ENCODE measurements at places on chromosomes 7 and 10.

DNA sequence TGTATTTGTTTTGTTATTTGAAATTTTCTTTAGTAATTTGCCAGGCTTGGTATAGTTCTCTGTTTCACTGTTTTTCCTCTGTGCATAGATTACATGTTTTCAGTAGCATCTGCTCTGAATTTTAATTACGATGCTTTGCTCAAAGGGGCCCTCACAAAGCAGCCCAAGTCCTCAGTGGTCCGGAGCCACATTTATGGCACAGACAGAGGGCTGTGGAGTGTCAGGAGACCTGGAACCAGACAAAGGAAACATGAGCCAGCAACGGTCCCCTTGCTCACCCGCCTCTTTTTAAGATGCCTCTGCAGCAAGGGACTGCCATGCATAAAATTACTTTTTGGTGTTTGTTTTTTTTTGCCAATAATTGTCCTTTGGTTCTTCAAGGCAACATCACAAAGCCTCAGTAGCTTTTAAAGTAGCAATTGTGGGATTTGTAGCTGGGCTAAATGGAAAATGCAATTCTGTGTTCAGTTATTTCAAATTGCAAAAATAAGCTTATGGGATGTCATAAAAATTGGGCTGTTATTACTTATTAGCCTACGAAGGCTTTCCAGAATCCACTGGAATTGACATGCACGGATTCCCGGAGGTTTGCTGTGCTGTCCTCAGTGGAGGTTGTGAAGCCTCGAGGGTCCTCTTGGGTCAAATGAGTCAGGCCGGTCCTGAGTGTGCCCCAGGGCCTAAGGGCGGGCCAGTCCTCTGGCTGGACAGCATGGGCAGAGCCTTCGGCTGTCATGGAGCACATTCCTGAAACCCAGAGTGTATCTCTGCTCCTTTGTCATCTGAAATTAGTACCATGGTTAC is 422.8 kb downstream of the GLRX3 start:
- DNase-seq = no peak

DNA sequence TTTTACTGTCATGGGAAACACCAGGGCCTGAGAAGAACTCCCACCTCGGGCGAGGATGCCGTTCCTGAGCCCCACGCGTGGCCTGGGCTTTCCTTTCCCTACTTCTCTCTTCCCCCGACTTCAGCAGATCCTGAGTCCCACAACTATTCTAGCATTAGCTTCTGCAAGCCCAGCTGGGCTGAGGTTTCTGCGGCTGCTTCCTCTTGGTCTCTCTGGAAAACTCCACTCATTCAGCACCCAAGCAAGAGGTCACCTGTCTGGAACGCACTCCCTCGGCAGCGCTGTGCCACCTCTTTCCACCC is 761 bp upstream of the DOCK1 start:
- DNase-seq = no peak

DNA sequence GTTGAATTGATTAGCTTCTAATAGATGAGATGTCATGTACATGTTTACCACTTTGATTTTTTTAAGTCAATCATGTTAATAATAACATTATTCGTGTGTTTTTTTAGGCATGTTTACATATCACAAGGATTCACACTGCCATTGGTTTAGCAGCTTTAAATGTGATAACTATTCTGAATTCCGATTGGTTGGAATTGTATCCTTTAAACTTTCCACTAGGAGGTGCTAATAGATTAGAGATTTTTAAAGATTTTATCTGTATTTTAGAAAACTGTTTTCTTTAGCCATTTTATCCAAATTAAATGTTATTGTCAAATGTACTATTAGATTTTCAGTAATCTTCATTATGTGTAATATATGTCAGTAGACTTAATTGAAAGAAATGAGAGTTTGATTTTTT is 83.2 kb downstream of the HECTD2 start:
- DNase-seq = no peak

- DNase-seq = no peak
Measured at GRCh38 chr7:107269790-107270189, 101.0 kb downstream of the HBP1 start.

- DNase-seq = no peak
Measured at GRCh38 chr10:126521399-126521798, 133.1 kb upstream of the ADAM12 start.

DNA sequence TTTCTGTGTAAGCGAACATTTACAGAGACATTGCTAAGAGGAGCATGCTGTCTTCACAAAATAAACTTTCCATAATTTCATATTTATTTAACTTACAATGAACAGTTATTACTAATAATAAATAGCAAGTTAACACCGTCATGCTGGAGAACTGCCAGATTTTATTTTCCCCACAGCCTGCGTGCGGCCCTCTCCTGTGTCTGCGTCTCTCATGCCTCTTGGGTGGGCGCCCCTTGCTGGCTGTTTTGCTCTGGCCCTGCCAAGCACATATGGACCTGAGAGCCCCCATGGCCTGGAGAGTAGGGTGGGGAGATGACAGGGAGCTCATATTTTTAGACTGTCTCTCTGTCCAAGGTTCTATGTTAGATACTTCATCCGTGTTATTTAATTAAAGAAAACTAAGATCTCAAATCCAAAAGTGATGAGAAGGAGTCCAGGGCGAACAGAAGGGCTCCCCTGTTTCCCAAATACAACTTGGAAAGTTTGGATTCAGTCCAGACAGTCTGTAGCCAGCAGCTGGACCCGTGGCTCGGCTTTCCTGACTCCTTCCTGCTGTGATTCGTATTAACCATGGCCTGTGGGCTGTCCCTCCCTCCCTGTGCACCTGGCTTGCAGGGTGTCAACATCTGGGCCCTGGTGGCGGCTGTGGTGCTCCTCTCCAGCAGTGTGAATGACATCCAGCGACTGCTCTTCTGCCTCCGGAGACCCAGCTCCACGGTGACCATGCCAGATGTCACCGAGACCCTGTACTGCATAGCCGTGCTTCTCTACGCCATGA is 20.5 kb downstream of the FBH1 start:
- no peak for DNase-seq

DNA sequence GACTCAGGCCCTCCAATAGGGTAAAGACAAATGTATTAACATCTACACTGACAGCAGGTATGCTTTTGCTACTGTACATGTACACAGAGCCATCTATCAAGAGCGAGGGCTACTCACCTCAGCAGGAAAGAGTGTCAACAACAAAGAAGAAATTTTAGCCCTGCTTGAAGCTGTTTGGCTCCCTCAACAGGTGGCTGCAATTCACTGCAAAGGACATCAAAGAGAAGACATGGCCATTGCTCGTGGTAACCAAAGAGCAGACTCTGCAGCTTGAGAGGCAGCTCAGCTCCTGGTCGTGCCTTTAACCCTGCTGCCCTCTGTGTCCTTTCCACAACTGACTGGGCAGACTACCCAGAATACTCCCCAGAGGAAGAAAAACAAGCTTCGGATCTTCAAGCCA is 5.1 kb downstream of the AKR1B15 start:
- DNase-seq = no peak

GRCh38 chr7:93008833-93009232 is 108.9 kb downstream of the SAMD9 start:
- no peak for DNase-seq

DNA sequence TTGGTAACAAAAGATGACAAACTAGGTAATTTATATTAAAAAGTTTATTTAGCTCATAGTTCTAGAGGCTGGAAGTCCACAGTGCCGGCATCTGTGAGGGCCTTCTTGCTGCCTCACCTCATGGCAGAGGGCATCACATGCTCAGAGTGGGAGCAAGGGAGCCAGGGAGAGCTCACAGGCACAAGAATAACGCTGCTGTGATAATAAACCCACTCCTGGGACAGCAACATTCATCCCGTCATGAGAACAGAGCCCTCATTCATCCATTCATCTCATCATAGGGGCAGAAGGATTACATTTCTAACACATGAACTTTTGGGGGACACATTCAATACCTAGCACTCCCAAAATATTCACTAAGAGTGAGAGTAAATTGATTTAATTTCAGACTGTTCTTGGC is 170.6 kb upstream of the AKR1E2 start:
- no peak for DNase-seq

- no peak for DNase-seq
Measured at GRCh38 chr10:104257235-104257634, 2.5 kb downstream of the GSTO1 start.

GRCh38 chr7:37191797-37192196 is 256.9 kb downstream of the ELMO1 start:
- DNase-seq = no peak

GRCh38 chr7:37577412-37577811 is 106.2 kb upstream of the GPR141 start:
- no peak for DNase-seq

DNA sequence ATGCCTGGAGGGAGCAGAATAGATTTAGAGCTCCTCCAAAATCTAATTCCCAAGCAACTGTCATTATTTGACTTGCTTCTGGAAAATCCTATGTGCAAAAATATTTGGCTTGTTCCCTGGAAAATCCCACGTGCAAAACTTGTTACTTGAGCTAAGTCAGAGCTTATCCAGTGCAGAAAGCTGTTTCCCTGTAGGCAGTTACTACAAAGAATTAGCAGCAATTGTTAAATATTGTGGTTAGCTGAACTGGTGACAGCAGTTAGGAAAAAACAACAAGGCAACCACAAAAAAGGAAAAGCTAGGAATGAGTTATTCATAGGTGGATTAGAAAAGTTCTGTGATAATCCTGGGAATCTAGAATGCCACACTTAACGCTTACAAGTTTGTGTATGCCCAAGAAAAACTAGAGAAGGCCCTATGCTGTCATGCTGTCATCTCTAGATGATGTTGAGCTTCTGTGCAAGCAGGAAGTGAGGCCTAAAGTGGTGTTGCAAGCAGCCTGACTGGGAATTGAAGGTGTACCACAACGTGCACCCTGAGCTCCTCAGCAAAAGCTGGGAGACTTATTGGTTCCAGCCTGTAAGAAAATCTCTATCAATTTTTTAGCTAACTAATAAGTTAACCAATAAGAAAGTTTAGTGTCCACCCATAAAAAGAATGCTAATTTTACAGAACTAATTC is 738.6 kb upstream of the LRRTM3 start:
- no peak for DNase-seq

DNA sequence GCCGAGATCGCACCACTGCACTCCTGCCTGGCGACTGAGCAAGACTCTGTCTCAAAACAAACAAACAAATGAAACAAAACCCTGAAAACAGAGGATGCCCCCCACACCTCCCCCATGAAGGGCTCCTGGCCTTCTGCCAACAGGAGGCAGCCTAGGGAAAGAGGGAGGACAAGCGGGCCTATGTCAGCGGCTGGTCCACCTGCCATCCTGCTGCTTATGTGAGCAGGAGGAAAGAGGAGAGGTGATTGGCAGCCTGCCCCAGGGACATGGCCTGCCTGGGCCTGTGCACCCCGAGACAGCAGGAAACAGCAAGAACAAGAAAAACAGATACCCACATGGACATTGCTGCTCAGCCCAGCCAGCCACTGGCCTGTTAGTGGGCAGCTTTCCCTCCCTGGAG is 9.1 kb upstream of the ZNF316 start:
- no peak for DNase-seq

DNA sequence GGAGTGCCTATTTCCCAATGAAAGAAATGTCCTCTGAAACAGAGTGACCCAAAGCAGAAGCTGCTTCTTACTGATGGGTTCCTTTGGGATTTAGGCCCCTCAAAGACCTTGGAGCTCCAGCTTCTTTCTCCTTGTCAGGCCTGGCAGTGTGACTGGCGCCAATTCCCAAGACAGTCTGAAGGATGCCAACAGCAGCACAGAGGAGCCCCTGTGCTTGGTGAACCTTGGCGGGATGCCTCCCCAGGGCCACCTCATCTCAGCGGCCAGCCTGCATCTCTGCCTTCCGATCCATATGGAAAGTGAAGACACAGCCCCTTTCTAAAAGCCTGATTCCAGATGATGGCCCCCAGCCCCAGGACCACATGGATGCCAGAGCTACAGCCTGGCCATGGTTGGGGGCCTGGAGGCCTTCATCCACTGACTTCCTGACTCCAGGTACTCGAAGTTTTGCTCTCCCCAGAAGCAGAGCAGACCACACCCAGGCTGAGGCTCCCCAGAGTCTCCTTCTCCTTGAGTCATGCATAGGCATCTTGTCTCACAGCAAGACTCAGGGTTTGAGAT is 45.4 kb downstream of the FBXW4 start:
- no peak for DNase-seq

GRCh38 chr7:105367458-105367857 is 21.3 kb downstream of the SRPK2 start:
- no peak for DNase-seq

DNA sequence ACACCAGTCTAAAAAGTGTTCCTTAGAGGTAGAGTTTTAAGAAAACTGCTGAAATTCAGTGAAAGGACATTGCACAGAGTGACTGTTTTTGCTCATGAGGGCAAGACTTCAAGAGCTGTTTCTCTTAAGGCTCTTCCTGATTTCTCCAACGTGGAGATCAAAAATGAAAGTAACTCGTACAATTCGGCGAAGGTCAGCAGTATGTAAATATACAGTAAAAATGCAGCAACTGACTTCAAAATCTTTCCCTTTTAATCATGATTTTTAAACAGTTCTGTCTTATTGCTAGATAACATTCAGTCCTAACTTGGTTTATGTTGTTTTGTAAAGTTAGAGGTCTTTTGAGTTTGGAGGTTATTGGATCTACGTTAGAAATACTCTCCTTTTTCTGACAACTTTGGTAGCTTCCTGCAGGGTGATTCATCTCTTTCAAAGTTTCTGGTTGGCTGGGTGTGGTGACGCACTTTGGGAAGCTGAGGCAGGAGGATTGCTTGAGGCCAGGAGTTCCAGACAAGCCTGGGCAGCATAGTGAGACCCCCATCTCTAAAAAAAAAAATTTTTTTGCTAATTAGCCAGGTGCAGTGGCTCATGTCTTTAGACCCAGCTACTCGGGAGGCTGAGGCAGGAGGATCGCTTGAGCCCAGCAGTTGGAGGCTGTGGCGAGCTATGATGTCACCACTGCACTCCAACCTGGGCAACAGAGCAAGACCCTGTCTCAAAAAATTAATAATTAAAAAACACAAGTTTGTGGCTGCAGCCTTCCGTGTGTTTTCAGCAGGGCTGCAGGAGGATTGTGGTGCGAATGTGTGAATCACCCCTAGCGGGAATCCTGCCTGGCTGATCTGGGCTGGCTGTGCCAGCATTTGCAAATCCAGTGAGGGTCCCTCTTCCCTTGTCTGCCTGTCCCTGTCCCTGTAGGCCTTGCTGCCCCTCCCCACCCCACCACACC is 29.2 kb upstream of the AP5Z1 start:
- DNase-seq = no peak

- DNase-seq = no peak
Measured at GRCh38 chr10:110505130-110505770, 7.5 kb downstream of the DUSP5 start.

DNA sequence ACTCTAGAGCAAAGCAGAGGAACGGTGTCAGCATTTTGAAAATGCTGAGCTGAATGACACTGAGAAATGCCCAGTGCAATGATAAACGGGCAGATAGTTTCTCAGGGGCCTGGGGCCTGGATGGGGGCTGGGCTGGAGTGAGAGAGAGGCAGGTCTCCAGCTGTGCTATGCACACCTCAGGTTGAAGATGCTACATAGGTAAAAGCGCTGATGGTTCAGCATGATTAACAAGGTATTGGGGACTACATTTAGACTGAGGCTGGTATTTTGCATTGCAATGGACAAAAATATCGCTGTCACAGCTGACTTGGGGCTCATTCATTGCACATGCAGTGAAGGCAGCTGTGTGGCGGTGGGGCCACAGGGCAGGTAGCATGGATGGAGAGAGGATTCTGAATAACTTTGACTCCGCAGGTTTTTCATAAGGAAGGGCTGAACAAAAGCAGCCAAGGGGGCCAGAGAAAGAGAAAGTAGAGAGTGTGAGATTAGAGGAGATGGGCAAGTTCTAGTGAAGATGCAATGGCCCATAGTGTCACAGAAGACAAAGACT is 290.8 kb upstream of the ZNF32 start:
- DNase-seq = no peak

Measured in activated T-helper 1 cell treated with Interleukin-2 at 50 U/mL for 16 hours (primary cell).